Activated CD4-positive, alpha-beta T cell treated with anti-CD3 and anti-CD28 coated beads for 36 hours (primary cell): ENCODE measurements at places on chromosomes 5 and 9.

DNA sequence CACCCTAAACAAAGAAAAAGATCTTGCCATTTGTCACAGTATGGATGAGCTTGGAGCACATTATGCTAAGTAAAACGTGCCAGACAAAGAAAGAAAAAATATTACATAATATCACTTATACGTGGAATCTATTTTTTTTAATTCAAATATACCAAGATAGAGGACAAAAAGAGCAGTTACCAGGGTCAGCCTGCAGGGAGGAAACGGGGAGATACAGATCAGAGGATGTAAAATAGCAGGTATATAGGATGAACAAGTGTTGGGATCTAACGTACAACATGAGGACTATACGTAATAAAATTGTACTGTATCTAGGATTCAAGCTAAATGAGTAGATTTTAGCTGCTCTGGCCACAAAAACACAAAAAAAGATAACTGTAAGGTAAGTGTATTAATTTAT lies 247.5 kb downstream of the TMEM161B start:
- DNase-seq, result no peak

DNA sequence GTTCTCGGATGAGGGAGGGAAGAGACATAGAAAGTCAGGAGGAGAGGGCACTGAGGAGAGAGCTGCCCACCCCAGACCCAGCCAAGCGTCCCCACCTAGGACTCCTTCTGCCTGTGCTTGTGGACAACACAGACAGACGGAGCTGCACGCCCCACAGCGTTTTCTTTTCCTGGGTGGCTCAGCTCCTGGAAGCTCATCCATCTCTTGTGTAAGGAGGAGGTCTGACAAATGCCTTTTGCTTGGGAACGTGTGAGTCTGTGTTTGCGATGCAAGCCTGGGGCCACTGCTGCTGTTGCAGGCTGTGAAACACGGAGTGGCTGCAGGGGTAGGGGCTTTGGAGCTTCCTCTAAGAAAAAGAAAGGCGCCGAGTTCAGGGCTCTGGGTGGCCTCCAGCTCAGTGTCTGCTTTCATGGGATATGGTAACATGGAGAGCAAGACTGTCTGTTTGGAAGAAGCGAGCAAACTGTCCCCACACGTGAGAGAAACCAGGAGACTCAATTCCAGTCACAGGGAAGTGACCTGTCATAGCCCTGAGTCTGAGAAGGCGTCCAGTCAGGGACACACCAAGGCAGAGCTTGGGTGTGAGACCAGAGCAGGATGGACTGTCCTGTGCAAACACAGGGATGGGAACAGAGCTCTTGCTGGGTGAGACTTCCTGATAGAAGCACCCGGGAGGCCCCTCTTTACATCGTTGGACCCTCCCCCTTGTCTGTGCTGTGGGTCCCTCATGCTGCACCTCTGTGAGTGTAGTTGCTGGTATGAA lies 42.7 kb downstream of the GADD45G start:
- DNase-seq, result no peak

DNA sequence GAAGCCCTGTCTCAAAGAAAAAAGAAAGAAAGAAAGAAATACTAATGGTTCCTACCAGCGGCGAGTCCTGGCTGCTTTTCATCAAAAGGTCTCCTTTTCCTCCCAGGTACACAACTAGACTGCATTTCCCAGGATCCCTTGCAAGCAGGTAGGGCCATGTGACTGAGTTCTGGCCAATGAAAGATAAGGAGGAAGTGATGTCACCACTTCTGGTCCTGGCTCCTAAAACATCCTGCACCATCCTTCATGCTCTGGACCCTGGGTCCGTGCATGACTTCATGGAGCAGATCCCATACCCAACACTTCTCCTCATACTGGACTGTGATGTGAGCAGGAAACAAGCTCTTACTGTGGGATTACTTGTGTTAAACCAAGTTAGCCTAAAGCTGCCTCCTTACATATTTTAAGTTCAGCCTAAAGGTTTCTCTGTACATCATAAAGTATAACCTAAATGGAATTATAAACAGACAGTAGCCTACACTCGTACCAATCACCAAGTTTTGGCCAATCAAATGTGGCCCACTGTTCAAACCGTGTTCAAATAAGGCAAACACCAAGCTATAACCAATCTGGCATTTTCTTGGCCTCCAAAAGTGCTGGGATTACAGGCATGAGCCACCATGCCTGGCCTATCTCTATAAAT lies 30.2 kb upstream of the FUBP3 start:
- no peak for DNase-seq

- no peak for DNase-seq
Observed at GRCh38 chr9:120202856-120203654, 376.9 kb downstream of the CDK5RAP2 start.

- peak; percentile 39 for DNase-seq
Observed at GRCh38 chr5:141338538-141339306, at the start of gene PCDHGA2. PCDHGA2 (plus strand) TSS chr5:141338760.

- no peak for DNase-seq
Observed at GRCh38 chr9:129435291-129435690, 185.6 kb downstream of the C9orf50 start.

DNA sequence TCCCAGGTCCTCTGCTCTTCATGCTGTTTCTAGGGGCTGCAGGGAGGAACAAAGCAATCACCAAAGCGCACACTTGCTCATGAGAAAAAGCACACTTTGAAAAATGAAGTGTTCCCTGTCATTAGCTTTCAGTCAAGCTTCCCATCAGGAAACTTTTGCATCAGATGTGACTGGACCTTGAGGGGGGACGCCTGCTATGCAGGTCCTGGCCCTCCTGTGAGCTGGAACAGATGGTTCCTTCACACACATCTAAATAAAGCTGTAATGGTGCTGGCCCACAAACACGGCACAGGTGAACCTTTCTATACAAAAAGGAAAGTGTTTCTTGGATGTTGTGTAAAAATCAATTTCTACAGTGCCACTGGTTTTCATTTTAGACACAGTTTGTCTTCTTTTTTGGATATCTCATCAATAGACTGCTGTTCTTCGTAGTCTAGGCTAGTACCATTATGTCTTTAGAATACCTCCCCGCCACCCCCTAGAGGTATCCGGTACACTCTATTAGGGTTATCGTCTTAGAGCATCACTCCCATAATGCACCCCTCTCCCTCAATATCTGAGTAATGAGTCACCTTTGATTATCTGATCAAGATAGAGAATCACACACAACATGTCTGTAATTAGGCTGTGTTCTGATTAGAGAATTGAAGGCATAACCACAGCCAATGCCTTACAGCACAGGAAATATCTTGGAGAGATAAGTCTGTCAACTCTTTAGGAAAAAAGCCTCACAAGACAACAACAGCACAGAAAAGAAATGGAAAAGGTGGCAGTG lies 266.3 kb downstream of the TLR4 start:
- no peak for DNase-seq

DNA sequence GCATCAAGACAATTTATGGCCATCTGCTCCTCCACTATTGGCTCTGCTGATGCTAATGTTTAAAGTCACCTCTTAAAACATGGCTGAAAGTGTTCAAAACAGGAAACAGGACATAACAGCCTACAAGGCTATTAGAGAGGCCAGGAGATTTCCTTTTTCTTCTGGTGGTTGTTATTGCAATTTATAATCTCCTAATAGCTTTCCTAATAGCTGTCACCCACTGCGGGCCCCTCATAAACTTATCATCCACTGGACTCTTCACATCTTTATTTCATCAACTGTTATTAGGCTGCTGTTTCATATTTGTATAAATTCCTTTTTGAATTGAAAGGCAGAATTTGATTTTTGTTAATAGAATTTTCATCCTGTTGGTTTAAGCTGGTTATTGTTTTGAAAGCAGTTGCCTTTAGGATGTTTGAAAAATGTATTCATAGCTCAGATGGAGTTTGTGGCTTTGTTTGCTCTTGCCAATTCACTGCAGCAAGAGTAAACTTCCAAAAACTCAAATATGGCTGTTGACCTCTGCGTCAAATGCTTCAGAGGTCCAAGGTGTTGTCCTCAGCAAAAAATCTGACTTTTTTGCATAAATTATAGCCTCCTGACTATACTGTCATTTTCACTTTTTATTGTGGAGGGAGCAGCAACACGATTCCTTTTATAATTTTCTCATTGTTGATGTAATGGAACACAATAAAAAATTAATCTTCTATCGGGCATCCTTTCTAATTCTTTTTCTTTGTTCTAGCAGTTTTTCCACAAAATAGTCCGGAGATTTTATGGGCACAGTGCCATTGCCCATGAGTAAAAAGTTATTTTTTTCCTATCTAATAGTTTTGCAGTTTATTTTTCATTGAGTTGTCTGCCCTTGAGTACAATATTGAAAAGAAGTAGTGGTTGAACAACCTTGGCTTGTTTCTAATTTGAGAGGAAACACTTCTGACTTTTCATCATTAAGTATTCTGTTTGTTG lies 69.3 kb downstream of the MAT2B start:
- no peak for DNase-seq

DNA sequence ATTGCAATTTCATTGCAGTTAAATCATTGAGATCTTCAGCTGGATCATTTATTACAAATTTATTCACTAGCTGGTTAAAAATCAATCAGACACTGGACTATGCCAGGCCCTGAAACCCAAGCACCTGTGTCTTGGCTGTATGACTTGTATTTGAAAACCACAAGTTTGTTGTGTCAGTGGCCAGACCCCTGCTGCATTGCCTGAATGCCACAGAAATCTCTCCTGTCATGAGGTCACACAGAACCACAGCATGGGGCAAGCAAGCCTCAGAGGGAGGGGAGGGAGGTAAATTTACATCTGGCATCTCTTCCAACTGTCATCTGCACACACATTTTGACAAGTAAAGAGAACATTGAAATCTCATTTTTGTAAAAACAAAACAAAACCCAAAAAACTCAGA lies 90.0 kb downstream of the ARRDC3 start:
- no peak for DNase-seq

GRCh38 chr5:133240425-133241091 lies 188.7 kb downstream of the HSPA4 start:
- DNase-seq, result peak; percentile 78

DNA sequence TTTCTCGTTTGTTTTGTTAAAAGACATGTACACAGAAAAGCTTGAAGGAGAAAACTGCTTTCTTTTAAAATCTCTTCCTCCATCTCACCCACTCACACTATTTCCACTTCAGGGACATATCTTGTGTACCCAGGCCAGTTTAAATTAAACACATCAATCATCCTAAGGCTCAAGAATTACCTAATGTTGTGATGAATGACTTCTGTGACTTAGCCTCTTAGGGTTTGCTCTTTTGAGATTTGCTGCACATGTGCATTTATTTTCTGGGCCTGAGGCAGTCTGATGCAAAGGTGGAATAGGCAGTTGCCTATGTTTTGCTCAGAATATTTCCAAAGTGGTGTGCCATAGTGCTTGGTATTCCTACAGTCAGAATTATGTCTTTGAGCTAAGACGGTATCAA lies 439.9 kb upstream of the CHD1 start:
- no peak for DNase-seq

DNA sequence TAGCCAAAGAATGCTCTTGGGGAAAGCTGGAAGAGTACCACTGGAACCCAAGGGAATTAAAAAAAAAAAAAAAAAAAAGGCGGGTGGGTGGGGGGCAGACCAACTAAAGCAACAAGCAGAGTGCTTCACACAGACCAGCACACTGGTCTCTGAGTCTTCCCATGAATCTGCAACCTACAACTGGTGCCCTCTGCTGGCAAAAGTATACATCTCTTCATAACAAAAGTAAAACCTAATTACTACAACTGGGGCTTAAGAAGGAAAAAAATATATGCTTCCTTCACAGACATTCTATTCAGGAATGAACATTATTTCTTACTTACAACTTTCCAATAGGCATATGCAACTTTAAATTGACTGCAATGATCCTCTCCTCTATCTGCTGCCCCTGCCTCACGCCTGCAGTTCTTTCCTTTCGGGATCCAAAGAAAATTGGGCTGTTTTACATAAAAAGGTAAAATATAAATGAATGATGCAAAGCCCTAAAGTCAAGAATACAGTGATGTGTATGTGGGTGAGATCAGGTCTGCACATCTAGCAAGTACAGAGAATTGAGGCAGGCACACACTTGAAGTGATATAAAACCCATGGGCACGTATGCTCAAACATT lies 7.2 kb upstream of the KLHL3 start:
- peak; percentile 75 for DNase-seq

- DNase-seq, result no peak
Observed at GRCh38 chr5:39235648-39236047, 16.3 kb upstream of the FYB1 start.

DNA sequence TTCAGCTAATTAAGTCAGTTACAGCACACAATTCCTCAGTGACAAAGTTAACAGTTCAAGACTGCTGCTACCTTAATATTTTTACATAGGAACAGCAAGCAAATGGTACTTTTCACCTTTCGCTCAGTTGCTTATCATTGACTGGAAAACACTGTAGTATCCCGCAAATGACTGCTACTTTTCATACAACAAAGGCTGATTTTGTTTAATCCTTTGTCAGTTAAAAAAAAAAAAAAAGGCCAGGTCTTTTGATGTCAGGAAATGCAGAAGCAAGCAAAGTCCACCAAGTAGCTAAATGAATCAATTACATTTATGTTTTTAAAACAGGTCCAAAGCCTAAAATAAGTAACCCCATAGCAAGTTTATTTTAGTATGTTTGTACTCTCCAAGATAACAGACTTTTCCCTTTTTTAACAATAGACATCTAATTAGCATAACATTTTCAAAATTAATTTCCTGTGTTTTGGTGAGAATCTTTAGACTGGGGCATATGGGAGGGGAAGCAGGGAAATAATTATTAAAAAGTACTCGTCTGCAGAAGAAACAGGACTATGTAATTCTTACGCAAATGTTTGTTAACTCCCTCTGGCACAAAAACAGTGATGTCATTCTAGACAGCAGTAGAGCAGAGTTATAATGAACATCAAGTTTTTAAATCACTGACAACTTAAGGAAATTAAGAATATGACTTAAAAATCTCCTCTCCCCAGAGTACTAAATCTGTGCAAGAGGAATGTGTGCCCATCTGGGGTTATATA lies 9.6 kb downstream of the PFDN1 start:
- DNase-seq, result no peak

GRCh38 chr5:116062352-116062751 lies 22.5 kb upstream of the COMMD10 start:
- no peak for DNase-seq

GRCh38 chr5:140571105-140571504 lies 6.5 kb downstream of the SLC35A4 start:
- no peak for DNase-seq

DNA sequence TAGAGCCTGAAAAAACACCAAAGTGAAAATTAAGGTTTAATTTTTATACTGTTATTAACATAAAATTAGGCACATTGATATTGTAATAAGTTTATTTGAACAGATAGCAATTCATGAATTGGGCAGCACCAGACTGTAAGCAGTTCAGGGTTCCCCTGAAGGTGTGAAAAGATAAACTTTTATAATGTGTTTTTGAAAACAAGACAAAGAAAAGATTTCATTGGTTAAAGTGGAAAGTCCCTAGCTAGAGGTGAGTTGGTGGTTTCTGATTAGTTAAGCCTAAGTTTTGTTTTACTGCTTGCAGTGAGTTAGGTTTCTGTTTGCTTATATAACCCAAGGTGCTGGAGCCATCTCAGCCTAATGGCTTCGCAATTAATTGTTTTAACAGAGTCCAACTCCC lies 96.5 kb upstream of the RPS23 start:
- DNase-seq, result no peak
